ENCODE measurements at places on chromosomes 12 and 14. TPM values are rescaled to one million over a fixed set of nuclear protein-coding genes. Genes with fewer than 3 reads are reported as not detected.

The HOXC4 gene
- polyA plus RNA-seq: 3.7 TPM

The BCL2L14 gene
- polyA plus RNA-seq: 0.15 TPM

The TPI1 gene
- 404 TPM for polyA plus RNA-seq

The GRIP1 gene
- polyA plus RNA-seq: 2.4 TPM

The RNASE1 gene
- polyA plus RNA-seq: 46.5 TPM

The TTC6 gene
- 2.4 TPM for polyA plus RNA-seq

The TAS2R7 gene
- polyA plus RNA-seq: not detected

The ITGB7 gene
- polyA plus RNA-seq: 8.0 TPM

The RNASE11 gene
- polyA plus RNA-seq: not detected

The RARG gene
- 84.8 TPM for polyA plus RNA-seq

The CMA1 gene
- polyA plus RNA-seq: 0.35 TPM

The RNU4-1 gene
- not detected for polyA plus RNA-seq

The SMOC1 gene
- 0.04 TPM for polyA plus RNA-seq

The INSM2 gene
- not detected for polyA plus RNA-seq

The TDRD9 gene
- 0.39 TPM for polyA plus RNA-seq

The HCAR2 gene
- polyA plus RNA-seq: 53.2 TPM

The CELA1 gene
- polyA plus RNA-seq: not detected

The FAM90A1 gene
- 0.13 TPM for polyA plus RNA-seq

The SFSWAP gene
- 27.9 TPM for polyA plus RNA-seq

The PPM1H gene
- 0.04 TPM for polyA plus RNA-seq

The SIX1 gene
- polyA plus RNA-seq: not detected

The CCDC38 gene
- not detected for polyA plus RNA-seq

All from esophagus (tissue), 2 donors.